Activated CD4-positive, CD25-positive, alpha-beta regulatory T cell (primary cell): ENCODE measurements at places on chromosomes 13 and 19.

DNA sequence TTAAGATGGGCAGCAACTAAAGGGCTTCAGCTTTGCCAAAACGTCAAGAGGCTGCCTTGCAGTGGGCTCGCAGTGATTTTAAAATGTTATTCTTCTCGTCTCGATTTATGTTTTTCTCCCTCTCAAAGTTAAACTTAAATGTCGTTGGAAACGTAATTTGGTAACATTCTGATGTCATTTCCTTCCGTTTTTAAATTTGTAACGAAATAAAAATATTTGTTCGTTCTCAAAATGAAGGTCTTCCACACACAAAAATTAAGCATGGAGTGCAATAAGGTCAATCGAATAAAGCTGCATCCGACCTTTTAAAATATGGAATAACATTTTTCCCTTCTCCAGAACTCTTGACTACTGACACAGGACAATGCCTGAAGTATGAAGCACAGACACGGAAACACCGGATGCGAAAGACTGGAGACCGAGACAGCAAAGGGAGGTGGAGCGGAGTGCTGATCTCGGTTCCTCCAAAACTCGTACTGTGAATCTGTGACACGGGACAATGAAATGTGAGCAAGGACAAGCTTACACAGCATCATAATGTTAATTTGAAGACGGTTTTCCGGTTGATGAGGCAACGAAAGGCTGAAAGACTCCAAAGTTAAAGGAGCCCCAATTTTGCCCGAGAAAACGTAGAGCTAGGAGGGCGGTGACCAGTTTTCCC is 850 bp downstream of the MTMR6 start:
- DNase-seq, result no peak

GRCh38 chr19:28313633-28314032 is 899.3 kb downstream of the UQCRFS1 start:
- DNase-seq, result no peak

GRCh38 chr13:37202264-37202663 is 96.8 kb upstream of the CSNK1A1L start:
- no peak for DNase-seq

- no peak for DNase-seq
Measured at GRCh38 chr19:19661675-19662251, 1.7 kb downstream of the ATP13A1 start.

- no peak for DNase-seq
Measured at GRCh38 chr13:34546344-34547250, 395.5 kb upstream of the NBEA start.

- no peak for DNase-seq
Measured at GRCh38 chr13:50122455-50122854, 107.2 kb downstream of the KCNRG start.

DNA sequence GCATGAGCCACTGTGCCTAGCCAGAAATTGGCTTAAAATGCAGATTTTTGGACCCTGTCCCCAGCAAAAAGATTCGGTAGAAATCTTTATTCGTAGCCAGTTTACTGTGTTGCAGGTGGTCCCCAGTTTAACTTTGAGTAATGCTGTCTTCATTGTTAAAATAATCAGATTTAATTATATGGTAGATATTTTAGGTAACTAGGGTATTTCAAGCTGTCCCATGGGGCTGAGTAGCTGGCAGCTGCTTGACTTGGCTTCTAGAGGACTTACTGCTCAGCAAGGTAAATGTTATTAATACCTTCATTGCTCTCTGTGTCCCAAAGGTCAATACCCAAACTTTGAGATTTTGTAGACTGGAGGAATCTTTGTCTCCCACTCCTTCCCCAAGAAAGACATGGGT is 21.1 kb downstream of the LSM14A start:
- DNase-seq, result no peak

DNA sequence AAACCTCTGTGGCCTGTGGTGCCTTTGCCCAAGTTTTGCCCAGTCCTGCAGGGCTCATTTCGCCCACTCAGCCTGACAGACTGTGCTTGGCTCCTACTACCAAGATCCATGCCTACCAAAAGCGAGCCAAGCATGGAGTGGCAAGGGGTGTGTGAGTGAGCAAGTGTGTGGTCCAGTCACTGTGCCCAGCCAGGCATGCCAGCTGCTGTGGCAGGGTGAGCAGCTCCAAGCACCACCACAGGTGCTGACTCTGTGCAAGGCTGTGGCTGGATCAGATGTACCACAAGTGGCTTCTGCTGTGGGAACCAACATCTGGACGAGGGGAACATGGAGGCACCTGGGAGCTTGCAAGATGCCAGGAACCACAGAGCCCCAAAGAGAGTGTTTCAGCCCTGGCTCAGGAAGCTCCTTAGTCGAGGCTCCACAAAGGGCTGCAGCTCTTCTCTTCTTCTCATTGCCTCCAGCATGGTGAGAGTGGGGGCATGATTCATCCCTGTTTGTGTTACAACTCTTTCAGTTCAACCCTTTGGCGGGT is 1564.2 kb upstream of the MIR17HG start:
- no peak for DNase-seq

- no peak for DNase-seq
Measured at GRCh38 chr13:95601906-95602305, 42.6 kb downstream of the DZIP1 start.
